Stimulated activated CD4-positive, alpha-beta T cell treated with anti-CD3 and anti-CD28 coated beads, Interleukin-4, amount 100 ng/mL, for 4 hours (primary cell): ENCODE measurements at places on chromosomes 7 and 10.

- no peak for DNase-seq
Measured at GRCh38 chr7:101602082-101602481, 27.0 kb downstream of the MYL10 start.

DNA sequence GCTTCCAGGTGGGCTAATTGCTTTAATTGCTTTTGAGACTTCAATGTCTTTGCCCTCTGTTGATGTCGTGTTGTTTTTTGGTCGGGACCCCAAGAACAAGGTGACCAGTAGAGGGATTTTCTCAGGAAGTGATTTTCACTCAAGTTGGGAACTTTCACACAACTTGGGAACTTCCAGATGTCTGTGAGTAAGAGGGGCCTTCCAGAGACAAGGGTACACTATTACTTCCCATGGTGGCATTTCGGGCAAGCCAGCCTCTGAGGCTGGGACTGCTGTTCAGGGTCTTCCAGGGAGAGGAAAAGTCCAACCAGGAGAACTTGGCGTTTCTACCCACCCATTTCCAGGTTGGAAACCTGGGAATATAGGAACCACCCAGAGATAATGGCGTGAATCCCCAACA, 170.0 kb upstream of the CDCA7L start:
- no peak for DNase-seq

DNA sequence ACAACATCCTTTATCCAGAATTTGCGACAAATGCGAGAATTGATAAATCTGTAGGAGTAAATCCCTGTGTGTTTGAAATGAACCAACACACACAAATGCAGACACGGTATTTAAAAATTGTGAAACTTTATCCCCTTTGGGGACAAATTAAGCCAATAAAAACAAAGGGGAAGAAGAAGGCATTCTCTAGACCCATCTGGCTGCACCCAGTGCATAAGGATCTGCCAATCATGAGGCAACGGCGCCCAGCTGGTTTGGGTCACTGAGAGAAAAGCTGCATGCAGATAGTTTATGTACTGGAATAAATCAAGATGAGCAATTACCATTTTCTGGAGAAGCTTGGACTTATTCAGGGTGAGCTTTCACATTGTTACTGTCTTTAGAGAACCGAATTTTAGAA, 45.7 kb downstream of the VAX1 start:
- no peak for DNase-seq

GRCh38 chr10:51389415-51390321, 309.7 kb downstream of the CSTF2T start:
- DNase-seq: no peak

DNA sequence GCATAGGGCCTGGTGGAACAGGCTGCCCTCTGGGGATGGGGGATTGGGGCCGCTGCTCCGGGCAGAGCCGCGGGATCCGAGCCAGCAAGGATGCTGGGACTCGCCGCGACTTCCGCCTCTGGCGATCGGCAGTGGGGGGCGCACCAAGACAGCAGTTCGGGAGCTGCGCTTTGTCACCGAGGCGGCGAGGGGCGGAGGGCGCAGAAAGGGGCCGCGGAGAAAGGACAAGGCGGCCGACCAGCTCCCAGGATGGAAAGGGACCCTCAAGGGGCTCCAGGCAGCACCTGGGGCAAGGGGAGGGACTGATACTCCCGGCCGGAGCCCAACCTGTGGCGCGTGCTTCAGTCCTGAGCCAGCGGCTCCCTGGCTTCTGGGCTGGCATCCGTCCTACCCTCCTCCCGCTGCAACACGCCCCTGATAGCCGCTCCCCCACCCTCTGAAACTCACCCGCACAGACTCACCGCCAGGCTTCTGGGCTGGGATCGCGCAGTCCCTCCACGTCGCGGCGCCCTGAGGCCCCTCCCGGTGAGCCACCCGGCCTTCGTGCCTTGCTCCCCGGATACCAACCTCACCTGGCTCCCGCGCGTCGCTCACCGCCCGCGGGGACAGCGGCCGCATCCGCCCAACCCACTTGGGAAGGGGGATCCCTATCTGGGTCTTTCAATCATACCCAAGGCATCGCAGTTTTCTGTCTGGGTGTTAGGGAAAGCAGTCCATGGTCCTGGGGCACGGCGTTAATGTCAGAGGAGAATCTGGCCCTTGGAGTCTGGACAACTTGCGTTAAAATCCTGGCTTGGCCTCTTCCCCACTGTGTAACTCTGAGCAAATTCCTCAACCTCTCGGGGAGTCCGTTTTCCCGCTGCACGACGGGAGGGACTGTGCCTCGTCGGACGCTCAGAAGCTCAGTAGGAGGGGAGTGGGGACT, 7.0 kb upstream of the EVX1 start:
- DNase-seq: no peak

- peak; percentile 65 for DNase-seq
Measured at GRCh38 chr10:11403116-11403515, 208.3 kb downstream of the USP6NL start.

DNA sequence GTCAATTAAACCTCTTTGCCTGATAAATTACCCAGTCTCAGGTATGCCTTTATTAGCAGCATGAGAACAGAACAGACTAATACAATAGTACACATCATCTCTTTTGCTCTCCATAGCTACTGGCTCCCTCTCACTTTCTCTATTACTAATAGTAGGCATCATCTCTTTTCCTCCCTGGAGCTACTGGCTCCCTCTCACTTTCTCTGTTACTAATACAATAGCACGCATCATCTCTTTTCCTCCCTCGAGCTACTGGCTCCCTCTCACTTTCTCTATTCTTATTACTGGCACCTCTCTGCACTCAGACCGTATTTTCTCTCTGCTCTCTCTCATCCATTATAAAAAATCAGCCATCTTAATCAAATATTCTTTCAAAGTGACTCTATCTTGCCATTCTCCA, 37.1 kb downstream of the SLC25A13 start:
- DNase-seq: no peak

DNA sequence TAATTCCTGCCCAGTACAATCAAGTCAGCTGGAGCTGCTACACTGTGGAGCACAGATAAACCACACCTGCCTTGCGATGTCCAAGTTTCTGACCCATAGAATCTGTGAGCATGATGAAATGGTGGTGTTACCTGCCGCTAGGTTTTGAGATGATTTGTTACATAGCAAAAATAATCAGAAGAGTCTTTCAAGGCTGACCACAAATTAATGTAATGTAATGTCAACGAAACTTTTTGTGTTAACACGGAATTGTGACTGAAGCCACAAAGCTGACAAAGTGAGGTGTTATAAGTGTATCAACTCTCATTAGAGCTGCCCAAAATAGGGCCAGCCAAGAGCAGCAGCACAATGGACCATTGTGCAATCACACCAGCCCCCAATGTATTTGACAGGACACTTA, 75.7 kb downstream of the AHR start:
- DNase-seq: no peak

- DNase-seq: peak; percentile 8
Measured at GRCh38 chr10:112307358-112308124, 24.3 kb downstream of the TECTB start.

DNA sequence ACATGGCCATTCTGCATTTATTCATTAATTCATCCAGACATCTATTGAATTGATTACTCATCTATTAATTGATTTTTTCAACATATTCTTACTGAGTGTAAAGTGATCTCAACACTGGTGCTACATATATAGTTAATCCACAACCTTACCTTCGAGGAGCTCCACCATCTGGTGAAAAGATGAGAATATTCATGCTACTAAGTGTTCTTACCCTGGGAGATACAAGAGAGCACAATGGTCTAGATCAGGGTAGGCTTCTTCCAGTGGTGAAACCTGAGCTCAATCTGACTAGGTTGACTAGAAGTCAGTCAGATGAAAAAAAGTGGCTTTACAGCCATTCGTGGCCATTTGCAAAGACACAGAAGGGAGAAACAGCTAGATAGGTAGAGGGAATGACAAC, 507.4 kb downstream of the ANKRD7 start:
- DNase-seq: no peak

GRCh38 chr10:89114846-89115625, 92.1 kb downstream of the CH25H start:
- no peak for DNase-seq

DNA sequence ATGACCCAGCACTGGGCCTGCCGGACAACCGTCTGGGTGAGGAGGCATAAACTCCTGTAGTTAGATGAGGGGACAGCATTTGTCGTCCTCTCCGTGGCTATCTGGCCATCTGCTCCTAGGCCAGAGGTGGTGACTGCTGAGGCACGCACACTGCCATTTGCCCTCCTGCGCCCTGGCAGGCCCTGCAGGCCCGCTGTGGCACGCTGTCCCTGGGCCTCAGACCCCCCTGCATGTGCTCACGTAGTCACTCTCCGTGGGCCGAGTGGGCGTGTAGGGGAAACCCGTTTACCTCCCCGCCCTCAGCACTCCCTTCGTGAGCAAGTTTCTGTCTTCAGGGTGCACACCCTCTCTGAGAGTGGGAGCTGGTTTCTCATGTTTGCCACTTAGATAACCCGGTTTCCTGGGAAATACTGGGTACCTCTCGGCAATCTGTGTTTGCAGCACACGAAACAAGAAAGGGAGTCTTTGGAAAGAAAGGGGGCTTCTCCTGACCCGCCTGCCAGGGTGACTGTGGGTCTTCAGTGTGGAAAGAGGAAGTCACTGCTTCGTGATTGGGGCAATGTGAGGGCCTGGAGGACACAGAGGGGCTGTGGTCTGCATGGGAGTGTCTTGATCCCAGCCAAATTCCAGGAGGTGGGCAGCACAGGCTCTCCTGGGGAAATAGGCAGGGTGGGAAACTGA, 10.8 kb downstream of the ADAMTS14 start:
- DNase-seq: no peak

- peak; percentile 11 for DNase-seq
Measured at GRCh38 chr7:113086431-113086888, at the start of gene GPR85. Gene GPR85, minus strand, starts transcription at chr7:113086827. Its CDS starts 2,106 bp downstream, at chr7:113084721.

- no peak for DNase-seq
Measured at GRCh38 chr10:13960603-13961002, 370.1 kb downstream of the FRMD4A start.

DNA sequence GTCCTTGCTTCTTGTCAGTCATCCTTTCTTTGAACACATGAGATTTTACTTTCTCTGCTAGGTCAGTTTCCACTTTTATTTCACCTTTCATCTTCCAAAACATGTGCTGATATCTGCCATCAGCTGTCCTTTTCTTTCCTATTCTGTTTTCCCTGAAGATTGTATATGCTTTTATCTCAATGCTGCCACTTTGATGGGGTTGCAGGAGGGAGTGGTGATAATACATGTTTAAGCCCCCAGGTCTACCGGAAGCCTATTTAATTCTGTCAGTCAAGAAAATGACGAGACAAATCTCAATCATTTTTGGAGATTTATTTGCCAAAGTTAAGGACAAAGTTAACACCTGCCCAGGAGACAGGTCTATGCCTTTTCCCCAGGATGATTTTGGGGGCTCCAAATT, 73.8 kb downstream of the MRPL32 start:
- DNase-seq: no peak

- no peak for DNase-seq
Measured at GRCh38 chr10:124359336-124359832, 59.3 kb downstream of the OAT start.

GRCh38 chr7:35753761-35754603, 46.9 kb upstream of the SEPTIN7 start:
- no peak for DNase-seq

- DNase-seq: no peak
Measured at GRCh38 chr7:124084024-124084423, 51.2 kb upstream of the TMEM229A start.

- DNase-seq: peak; percentile 56
Measured at GRCh38 chr10:8056871-8057331, 2.4 kb downstream of the GATA3 start.

DNA sequence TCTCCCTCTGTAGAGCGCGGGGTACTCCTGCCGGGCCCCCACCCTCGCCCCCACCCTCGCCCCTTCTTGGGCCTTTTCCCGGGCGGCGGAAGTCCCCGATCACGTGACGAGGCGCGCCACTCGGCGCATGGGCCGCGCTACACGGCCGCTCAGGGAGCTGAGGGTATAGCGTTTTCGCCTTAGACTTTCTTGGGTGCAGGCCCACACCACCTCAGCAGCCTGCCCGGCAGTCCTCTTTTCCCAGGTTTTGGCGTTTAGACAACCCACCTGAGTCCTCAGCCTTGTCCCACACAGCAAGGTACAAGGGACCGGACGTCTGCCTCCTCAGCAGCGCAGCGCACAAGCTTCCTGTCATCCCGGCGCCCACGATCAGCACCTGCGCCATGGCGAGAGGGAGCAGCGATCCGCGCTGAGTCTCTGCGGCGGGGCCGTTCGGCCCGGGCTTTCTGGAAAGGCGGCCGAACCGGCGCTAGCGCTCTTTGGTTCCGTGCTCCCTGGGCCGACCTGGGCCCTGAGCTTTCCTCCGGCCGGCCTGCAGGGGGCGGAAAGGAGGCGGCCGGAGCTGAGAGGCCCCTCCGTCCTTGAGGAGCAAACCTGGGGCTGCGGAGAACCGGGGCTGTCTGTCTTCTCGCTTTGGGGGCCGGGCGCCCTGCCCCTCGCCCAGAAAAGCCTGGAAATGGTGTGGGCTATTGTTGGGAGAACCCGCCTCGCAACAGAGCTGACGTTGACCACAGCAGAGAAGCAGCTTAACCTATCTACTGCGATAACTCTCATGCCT, at the start of gene RNLS:
Gene RNLS (minus strand): TSS at position 513 of the 778 bp plus-strand sequence.
- DNase-seq: peak; percentile 67

- DNase-seq: no peak
Measured at GRCh38 chr10:119653209-119653608, 2.0 kb downstream of the BAG3 start.

DNA sequence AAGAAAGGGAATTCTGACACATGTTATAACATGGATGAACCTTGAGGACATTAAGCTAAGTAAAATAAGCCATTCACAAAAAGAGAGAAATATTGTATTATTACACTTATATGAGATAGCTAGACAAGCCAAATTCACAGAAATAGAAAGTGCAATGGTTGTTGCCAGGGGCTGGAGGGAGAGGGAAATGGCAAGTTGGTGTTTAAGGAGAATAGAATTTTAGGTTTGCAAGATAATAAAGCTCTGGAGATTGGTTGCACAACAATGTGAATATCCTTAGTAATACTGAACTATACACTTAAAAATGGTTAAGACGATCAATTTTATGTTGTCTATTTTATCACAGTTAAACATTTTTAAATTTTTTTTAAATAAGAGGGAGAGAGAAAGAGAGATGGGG, 25.0 kb upstream of the ADD3 start:
- DNase-seq: no peak

- DNase-seq: no peak
Measured at GRCh38 chr7:51455948-51456347, 139.3 kb upstream of the COBL start.

GRCh38 chr7:96321031-96321657, 754 bp downstream of the SLC25A13 start:
- peak; percentile 49 for DNase-seq

DNA sequence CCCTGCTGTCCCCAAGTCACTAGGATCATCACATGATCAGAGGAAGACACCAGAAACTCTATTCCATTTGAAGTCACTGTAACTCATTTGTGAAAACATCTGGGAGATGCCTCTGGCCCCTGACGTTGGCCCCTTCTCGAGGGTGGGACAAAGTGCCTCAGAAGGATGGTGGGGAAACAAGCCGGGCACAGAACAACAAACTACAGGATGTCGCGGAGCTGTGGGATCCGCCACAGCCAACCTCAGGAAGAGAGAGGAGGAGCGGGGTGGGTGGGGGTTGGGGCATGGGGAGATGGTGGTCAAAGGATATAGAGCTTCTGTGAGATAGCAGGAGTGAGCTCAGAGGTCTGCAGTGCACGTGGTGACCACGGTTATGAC, 265.6 kb upstream of the TCERG1L start:
- DNase-seq: no peak

- DNase-seq: no peak
Measured at GRCh38 chr7:35723011-35723410, 28.1 kb upstream of the HERPUD2 start.
